ENCODE measurements at places on chromosomes 2 and 18. TPM values are rescaled to one million over a fixed set of nuclear protein-coding genes. Genes with fewer than 3 reads are reported as not detected.

Gene PIEZO2
- not detected for total RNA-seq

Gene ORC4
- 33.9 TPM for total RNA-seq

DNA sequence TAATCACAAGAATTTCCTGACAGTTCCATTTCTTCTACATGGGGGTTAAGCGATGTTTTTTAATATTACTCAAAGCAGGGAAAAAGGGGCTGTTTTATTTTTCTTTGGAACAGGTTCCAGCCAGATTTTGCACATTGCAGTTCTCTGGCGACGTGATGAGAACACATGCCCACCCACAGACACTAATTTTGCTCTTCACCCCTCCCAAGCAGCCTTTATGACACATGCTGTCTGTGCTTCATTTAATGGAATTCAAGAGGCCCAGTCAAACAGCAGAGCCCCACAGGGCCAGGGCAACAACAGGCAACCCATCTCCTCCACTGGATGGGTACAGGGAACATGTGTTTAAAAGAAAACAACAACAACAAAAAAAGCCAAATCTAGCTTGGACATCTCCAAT, 70.8 kb downstream of the SPRED2 start:
- DNase-seq: no peak

DNA sequence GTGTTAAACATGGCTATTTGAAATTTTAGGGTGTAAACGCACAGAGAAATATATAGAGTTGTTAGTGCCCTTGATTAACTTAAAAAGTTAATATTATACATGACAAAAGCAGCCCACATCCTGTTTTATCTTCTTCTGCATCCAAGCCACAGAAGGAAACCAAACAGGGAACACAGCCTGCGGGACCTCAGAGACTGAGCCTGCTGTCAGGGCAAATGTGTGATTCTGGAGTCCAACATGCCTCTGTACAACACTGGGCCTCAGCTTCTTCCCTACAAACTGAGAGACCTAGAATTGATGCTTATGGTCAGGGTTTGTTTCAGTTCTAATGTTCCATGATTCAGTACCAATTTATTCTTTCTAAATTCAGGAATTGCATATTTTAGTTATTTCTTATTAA, 404.7 kb downstream of the FBXO15 start:
- no peak for DNase-seq

Gene IL1F10
- total RNA-seq: not detected

GRCh38 chr2:62501794-62502500, 4.0 kb downstream of the TMEM17 start:
- DNase-seq: no peak

- DNase-seq: no peak
Measured at GRCh38 chr18:23324056-23324811, 128.9 kb upstream of the RIOK3 start.

DNA sequence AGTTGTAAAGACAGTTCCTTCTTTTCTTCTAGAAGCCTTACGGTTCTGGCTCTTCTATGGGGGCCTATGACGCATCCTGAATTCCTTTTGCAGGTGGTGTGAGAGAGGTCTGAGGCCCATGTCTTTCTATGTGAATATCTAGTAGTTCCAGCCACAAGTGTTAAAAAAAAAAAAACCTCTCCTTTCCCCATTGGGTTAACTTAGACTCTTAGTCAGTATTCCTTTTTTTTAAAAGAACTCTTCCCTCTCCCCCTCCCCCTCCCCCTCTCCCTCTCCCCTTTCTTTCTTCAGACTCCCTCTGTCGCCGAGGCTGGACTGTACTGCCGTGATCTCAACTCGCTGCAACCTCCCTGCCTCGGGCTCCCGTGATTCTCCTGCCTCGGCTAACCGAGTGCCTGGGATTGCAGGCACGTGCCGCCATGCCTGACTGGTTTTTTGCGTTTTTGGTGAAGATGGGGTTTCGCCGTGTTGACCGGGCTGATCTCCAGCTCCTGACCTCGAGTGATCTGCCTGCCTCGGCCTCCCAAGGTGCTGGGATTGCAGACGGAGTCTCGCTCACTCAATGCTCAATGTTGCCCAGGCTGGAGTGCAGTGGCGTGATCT, 11.4 kb upstream of the CIDEA start:
- no peak for DNase-seq

Gene CRYGC
- total RNA-seq: 9.0 TPM

DNA sequence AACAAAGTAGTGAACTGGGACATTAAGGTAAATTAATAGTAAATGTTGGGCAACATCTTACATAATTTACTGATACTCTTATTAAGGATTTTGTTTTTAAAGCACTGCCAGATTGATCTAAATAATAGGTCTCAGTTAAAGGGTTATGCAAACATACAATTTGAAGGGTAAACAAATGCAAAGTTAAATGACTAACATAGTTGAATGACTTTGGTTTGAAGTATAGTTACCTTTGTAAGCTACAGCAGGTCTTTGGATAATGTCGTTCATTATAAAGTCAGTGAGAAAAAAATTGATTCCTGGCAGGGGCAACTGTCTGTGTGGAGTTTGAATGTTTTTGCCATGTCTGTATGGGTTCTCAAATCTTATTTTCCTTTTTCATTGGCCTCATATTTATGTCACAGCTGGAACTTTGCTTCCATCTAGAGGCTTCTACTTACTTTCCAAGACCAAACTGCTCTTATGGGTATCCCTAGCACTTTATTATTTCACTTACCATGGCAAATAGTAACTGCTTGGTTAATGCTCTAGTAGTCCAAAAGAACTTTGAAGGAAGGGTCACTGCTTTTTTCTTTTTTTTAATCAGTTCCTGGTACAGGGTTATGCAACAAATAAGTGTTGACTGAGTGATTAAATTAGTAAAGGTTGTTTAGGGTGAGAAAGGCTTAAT, 107.8 kb downstream of the NBEAL1 start:
- peak; percentile 2 for DNase-seq

- no peak for DNase-seq
Measured at GRCh38 chr2:27019931-27020855, 12.6 kb upstream of the TMEM214 start.

GRCh38 chr2:84906900-84907714, 1.7 kb downstream of the TMSB10 start:
- peak; percentile 42 for DNase-seq

DNA sequence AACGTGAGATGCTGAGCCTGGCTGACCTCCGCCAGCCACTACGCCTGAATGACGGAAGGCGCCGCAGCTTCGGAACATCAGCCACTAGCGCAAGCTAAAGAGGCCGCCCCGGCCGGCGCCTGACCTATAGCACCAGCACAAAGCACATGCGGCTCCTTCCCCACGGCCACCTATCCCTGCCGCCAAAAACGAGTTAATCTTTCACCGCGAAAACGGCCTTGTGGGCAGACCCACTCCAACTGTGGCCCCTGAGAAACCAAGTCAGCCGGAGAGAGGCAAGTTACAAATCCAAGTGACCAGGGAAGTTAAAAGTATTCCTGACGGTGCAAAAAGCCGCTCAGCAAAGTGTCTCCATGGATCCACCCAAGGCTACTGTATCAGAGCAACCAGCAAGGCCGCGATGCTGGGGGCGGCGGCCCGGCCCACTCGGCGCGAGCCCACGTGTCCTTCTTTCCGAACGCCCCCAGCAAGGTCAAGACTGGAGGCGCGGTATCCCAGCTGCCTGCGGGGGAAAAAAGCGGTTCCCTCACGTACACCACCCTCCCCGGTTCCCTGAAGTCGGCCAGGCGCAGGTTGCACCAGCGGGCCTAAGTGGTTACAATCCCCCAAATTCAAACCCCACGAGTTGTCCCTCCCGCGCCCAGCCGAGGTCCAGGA, 575 bp downstream of the HSPD1 start:
- DNase-seq: peak; percentile 29

- no peak for DNase-seq
Measured at GRCh38 chr2:128868686-128869551, 550.3 kb upstream of the HS6ST1 start.

DNA sequence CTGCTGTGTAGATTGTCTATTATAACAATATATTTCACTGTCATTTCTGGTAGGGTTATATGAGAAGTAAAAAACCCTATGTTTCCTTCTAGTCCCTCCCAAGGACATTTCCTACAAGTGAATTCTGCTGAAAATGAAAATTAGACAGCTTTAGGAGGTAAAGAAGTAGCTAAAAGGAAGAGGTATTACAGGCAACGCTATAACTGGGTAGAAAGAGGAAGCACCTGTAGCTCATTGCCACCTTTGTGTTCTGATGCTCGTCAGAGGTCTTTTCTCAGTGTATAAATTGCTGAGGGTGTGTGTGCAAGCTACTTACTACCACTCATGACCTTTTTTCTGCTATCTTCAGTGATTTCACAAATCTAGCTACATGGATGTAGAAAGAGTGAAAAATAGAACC, 1.4 kb downstream of the DNAJC10 start:
- peak; percentile 52 for DNase-seq

- no peak for DNase-seq
Measured at GRCh38 chr18:36622610-36623009, 206.2 kb downstream of the TPGS2 start.

GRCh38 chr2:110995911-110996310, 124.8 kb upstream of the BCL2L11 start:
- DNase-seq: no peak

GRCh38 chr2:205754924-205755321, 72.6 kb downstream of the NRP2 start:
- DNase-seq: no peak

Gene DSC1
- not detected for total RNA-seq

DNA sequence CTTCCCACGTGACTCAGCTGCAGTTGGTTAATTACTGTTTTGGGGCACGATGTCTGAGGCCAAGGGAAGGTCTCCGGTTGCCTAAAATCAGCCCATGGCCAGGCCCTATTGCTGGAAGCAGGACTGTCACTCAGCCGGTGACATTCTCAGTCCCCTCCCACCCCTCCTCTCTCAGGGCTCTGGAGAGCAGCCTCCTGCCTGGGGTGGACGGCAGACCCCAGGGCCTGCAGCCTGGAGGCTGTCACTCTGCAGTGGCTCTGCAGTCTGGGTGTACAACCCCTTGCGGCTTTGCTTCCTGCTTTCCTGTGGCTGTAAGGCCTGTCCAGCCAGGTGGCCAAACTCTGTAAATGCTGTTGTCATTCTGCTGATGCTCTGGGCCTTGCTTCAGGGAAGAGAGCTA, 32.8 kb downstream of the ZBTB7C start:
- no peak for DNase-seq

GRCh38 chr18:8688216-8688800, 17.0 kb upstream of the MTCL1 start:
- DNase-seq: no peak
